Naive thymus-derived CD4-positive, alpha-beta T cell (primary cell): ENCODE measurements at places on chromosomes 1 and 21.

DNA sequence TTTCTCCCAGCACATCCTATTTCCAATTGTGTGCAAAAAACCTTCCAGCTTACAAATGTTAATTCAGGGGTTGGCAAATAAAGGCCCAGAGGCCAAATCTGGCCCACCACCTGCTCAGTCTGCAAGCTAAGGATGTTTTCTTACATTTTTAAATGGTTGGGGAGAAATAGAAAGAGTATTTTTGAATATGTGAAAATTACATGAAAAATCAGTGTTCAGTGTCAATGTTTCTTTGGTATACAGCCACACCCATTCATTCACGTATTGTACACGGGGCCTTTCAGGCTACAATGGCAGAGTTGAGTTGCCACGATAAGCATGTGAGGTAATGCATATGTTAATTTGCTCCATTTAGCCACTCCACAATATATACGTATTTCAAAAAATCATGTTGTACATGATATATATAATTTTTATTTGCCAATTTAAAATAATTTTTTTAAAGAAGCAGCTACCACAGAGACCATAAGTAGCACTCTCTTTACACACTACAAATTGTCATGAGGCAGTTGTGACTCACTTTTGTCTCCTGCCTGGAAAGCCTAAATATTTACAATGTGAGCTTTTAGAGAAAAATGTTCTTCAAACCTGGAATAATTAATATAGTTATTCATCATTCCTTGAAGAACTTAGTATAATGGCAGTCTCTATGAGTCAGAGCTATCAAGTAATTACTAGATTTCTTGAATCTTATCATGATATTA, 189.6 kb downstream of the SMYD3 start:
- no peak for DNase-seq

- DNase-seq: no peak
Measured at GRCh38 chr1:22611530-22611947, 24.9 kb upstream of the C1QA start.

- DNase-seq: no peak
Measured at GRCh38 chr1:208103597-208104513, 140.3 kb downstream of the PLXNA2 start.

DNA sequence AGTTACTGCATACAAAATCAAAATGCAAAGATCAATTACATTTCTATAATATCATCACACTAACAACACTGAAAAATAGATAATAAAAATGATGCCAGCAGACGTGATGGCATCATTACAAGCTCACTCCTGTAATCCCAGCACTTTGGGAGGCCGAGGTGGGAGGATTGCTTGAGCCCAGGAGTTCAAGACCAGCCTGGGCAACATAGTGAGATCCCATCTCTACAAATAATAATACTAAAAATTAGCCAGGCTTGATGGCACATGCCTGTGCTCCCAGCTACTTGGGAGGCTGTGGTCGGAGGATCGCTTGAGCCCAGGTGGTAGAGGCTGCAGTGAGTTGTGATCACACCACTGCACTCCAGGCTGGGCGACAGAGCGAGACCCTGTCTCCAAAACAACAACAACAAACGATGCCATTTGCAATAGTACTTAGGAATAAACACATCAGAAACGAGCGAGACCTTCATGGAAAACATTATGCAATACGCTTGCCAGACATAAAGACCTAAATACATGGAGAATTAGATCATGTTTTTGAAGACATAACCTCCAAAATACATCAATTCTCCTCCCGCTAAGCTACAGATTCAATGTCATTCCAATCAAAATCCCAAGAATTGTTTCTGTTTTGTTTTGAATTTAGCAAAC, 86.6 kb upstream of the ERRFI1 start:
- DNase-seq: no peak

DNA sequence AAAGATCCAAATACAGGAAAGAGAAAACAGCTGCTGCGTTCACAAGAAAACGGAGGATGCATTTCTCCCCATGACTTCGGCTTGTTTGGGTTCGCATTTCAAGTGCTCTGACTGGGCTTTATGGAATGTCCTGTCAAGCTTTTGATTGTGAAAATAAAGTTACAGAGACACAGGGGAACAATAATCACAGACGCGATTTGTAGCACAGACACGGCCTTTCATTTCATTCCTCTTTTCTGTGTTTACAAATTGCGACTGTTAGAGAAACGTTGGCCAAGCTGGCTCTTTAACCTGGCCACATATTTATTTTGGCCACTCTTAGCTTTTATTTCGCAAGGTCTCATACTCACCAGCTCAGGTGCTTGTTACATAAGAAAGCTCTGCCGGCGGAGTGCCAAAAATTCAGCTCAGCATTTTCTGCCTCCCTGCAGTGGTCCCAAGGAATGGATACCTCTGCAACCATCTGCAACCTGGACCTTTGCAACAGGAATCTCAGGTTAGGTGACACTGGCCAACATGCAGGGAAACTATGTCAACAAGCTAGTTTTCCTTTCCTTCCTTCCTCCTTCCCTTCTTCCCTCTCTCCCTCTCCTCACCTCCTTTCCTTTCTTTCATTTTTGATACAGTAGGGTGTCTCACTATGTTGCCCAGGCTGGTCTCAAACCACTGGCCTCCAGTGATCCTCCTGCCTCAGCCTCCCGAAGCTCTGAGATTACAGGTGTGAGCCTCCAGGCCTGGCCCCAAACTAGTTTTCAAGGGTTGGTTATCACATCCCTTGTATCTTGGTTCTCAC, 58.2 kb upstream of the SLC45A1 start:
- DNase-seq: no peak

GRCh38 chr1:28507646-28508434, 2.0 kb downstream of the RCC1 start:
- no peak for DNase-seq

GRCh38 chr21:25489673-25490072, 117.6 kb downstream of the MRPL39 start:
- no peak for DNase-seq

DNA sequence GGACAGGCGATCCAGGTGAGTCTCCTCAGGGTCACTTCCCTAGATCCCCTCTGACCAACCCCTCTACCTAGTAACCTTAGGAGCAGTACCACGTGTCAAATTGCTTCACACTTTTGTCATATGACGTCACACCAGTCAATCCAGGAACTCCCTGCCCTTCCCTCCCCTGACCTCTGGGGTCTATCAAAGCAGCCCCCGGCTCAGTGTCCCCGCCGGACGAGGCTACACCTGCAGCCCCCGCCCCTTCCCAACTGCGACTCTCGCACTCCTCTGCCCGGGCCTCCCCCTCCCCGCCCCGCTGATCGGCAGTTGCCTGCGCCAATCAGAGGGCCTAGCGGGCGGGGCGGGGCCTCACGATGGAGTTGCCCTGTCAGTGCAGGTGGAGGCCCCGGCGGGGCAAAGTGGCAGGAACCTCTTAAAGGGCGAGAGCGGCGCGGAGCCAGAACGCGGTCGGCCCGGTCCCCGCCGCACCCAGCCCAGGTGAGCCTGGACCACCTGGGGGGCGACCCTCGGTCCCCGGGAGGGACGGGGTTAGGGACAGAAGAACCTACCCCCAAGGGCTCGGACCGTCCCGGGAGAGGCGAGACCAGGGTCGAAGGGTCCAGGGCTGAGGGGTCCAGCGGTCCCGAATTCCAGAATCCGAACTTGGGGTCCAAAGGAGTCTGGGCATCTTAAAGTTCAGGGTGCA, 27.5 kb upstream of the EPB41 start:
- DNase-seq: peak; percentile 91

DNA sequence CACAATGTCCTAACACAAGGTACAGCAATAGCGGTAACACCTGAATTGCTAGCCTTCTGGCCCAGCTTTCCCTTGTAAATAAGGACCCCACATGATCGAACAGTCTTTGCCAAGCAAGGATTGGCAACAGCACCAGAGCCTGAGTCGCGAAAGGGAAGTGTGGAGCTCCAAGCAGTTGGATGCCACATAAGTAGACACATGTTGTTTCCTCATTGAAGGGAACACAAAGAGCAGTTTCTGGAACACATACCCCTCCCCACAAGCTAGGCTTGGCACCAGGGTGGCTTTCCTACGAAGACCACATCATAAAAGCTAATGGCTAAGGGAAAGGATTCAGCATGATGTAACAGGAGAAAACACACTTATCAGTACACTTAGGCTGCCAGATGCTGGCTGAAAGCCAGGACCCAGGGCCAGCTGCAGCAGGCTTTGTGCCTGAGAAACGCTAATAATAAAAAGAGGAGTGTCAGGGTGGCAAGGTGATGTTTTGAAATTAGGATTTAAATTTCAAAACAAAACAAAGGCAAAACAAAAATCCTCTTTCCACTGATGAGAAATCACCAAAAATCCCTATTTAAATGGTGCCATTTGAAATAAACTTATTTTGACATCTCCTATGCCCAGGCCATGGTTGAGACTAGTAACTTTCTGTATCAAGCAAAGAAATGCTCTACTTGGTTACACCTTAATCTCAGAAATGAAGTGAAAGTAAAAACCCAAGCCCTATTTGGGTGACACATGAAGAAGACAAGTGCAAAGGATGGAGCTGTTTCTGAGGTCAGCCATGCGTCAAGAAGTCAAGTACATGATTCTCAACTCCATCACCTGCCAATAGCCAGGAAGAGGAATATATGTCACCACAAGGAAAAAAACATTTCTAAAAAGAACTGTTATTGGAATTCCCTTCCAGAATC, 11.9 kb upstream of the CPLANE2 start:
- no peak for DNase-seq

DNA sequence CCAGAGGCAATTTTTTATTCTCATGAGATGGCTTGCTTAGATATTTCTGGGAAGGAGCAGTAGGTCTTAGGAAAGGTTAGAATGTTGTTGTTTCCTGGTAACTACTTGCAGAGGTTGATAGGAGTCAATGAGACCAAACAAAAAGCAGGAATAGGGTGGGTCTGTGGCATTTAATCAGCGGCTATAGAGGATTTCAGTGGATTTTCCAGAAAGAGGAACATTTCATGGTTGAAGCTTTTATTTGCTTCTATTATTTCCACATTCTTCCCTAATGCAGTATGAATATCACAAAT, 111.3 kb upstream of the PALMD start:
- DNase-seq: no peak

GRCh38 chr1:93095804-93096585, 16.9 kb downstream of the MTF2 start:
- DNase-seq: no peak

DNA sequence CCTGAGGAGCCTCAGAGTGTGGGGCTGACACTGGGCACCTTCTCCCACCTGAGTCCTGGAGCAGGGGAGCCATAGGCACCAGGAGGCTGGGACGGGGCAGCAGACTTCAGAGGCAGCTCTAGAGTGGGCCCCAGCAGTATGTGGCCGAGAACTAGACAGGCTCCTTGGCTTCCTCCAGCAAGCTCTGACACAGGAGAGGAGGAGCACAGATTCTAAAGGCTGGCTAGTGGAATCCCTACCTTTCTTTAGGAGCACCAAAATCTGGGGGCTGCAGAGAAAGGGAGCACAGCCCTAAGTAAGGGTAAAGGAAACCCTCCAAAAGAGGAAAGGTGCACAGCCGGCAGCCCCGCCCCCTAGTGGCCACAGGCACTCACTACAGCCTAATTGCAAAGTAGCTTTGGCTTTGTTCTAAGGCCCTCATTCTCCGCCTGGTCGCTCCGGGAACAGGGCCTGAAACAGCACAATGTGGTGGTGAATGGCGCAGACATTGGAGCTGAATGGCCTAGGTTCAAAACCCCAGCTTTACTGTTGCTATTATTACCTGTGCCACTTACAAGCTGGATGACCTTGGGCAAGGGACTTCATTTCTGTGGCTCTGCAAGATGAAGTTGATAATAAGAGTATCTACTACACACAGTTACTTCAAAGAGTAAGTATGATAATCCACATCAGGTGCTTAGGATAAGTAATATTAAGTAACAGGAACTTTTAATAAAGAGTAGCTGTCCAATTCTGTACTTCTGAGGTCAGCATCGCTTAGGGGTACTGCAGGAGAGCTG, 8.8 kb upstream of the GUCA2A start:
- peak; percentile 49 for DNase-seq

GRCh38 chr1:155978973-155979429, 654 bp upstream of the ARHGEF2 start:
- no peak for DNase-seq
